IMR-90 (cell line): ENCODE measurements at places on chromosomes 11 and 22. TPM values are rescaled to one million over a fixed set of nuclear protein-coding genes. Genes with fewer than 3 reads are reported as not detected.

- H3K36me3 ChIP-seq: peaks cover 51% of the 10 kb centered on the region
- no peaks in the 10 kb centered on the region for H3K4me1 ChIP-seq
- no peaks in the 10 kb centered on the region for H3K27me3 ChIP-seq
- H3K27ac ChIP-seq: no peak overlapping the region
- DNase-seq: no peak
These were observed 10.4 kb upstream of the HSPA8 start for GRCh38 chr11:123072332-123072761.

GRCh38 chr11:117535201-117535849, 207.7 kb downstream of the CEP164 start:
- no peak for DNase-seq
- H3K4me1 ChIP-seq: no peaks in the 10 kb centered on the region
- no peaks in the 10 kb centered on the region for H3K36me3 ChIP-seq
- no peak overlapping the region for H3K4me3 ChIP-seq

- peaks cover 36% of the 10 kb centered on the region for H3K27me3 ChIP-seq
- H3K4me1 ChIP-seq: 0 out of 2 replicates have a peak, but pooled peaks cover 2% of the 10 kb centered on the region
- no peak for DNase-seq
- H3K4me3 ChIP-seq: peak overlapping the region; percentile 47
These were observed 789 bp upstream of the CBX7 start for GRCh38 chr22:39153220-39153717.

GRCh38 chr11:94910779-94911178, 62.6 kb downstream of the CWC15 start:
- peaks cover 2% of the 10 kb centered on the region; the same call in 1 of the 2 replicates for H3K36me3 ChIP-seq
- no peak overlapping the region for H3K27ac ChIP-seq
- no peak overlapping the region for H3K4me3 ChIP-seq

GRCh38 chr11:44596525-44597276, 31.2 kb downstream of the CD82 start:
- H3K27me3 ChIP-seq: no peaks in the 10 kb centered on the region
- peak overlapping the region; percentile 15; the same call in 1 of the 2 replicates for H3K27ac ChIP-seq
- H3K36me3 ChIP-seq: peaks cover 3% of the 10 kb centered on the region; the same call in 1 of the 2 replicates
- no peak for DNase-seq
- H3K4me3 ChIP-seq: no peak overlapping the region
- peaks cover 28% of the 10 kb centered on the region for H3K4me1 ChIP-seq

DNA sequence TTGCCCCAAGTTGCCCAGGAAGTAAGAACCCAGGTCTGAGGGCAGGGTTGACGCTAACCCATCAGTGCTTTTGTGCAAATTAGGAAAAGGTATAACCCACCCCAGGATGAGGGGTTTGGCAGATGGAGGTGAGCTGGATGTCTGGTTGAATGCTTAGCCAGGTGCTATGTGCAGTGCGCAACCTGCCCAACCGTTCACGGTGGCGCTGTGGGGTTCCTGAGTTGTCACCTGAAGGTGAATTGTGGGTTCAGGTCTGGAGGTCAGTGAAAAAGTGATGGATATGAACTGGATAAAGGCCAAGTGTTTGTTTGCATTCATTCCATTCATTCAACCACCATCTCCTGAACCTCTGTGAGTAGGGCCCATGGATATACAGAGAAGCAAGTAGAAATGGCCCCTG, 14.3 kb upstream of the LGALS2 start:
- no peak overlapping the region for H3K4me3 ChIP-seq
- no peaks in the 10 kb centered on the region; the same call in 1 of the 2 replicates for H3K4me1 ChIP-seq
- no peaks in the 10 kb centered on the region for H3K36me3 ChIP-seq
- H3K27ac ChIP-seq: no peak overlapping the region
- peaks cover 12% of the 10 kb centered on the region for H3K27me3 ChIP-seq
- DNase-seq: no peak

- peaks cover 46% of the 10 kb centered on the region for H3K36me3 ChIP-seq
- H3K27me3 ChIP-seq: no peaks in the 10 kb centered on the region
- H3K4me3 ChIP-seq: no peak overlapping the region
- H3K4me1 ChIP-seq: peaks cover 2% of the 10 kb centered on the region; the same call in 1 of the 2 replicates
- H3K27ac ChIP-seq: no peak overlapping the region
These were observed 56.4 kb upstream of the CTTN start for GRCh38 chr11:70341881-70342429.

DNA sequence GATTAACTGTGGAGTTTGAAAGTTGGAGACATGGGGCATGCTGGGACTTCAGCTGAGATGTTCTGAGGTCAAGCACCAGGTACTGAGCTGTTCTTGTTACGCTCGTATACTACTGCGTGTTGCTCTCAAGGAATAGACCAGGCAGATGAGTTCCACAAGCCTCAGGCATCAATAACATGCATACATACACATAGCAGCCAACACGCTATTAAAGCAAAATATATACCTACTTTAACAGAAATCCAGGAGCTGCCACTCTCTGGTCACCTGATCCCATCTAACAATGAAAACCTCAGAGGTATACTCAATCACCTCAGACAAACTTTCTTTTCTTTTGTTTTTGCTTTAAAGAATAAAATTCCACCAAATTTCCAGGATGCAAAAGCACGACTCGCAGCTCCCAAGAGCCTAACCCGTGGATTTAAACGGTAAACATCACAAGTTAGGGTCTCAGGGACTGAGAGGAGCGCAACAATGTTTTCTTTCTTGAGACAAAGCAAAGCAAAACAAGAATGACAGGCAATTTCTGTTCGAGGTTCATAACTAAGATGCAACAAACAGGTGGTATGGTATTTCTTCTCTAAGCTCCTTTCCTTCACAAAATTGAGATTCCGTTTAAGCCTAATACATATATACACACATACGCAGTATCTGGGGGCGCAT, 16.5 kb downstream of the BLID start:
- peaks cover 3% of the 10 kb centered on the region for H3K4me1 ChIP-seq
- DNase-seq: peak; percentile 71
- H3K27me3 ChIP-seq: no peaks in the 10 kb centered on the region
- peak overlapping the region; percentile 95 for H3K27ac ChIP-seq
- peak overlapping the region; percentile 91 for H3K4me3 ChIP-seq
- peaks cover 30% of the 10 kb centered on the region for H3K36me3 ChIP-seq

- H3K27ac ChIP-seq: no peak overlapping the region
- no peaks in the 10 kb centered on the region for H3K4me1 ChIP-seq
- peaks cover 13% of the 10 kb centered on the region for H3K27me3 ChIP-seq
These were observed 83.2 kb downstream of the TRIM29 start for GRCh38 chr11:120054753-120055045.

The NLRP14 gene
- not detected in 2 replicates for polyA plus RNA-seq

The SAA1 gene
- polyA plus RNA-seq: not detected in 2 replicates
